ENCODE measurements at places on chromosomes 3 and 15.

- DNase-seq: no peak
Measured at GRCh38 chr3:138806376-138807080, 28.2 kb downstream of the PIK3CB start.

DNA sequence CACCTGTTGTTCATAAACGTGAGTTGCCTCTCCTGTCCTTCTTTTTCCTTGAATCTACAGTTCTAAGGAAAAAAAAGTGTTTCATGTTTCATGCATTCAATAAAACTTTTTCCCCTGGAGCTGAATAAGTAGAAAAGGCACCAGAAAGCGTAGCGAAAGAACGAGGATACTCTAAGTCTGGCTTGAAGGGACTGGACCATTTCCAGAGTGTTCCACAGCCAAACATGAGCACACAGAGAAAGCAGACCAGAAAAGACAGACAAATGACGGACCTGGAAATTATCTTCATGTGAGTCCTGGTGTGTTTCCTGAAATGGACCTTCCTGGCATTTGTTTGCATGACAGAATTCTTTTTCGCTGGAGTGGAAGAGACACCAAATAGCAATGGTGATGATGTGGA lies 204.7 kb downstream of the SV2B start:
- DNase-seq: no peak

GRCh38 chr3:41196499-41197410 lies 2.5 kb upstream of the CTNNB1 start:
- no peak for DNase-seq

DNA sequence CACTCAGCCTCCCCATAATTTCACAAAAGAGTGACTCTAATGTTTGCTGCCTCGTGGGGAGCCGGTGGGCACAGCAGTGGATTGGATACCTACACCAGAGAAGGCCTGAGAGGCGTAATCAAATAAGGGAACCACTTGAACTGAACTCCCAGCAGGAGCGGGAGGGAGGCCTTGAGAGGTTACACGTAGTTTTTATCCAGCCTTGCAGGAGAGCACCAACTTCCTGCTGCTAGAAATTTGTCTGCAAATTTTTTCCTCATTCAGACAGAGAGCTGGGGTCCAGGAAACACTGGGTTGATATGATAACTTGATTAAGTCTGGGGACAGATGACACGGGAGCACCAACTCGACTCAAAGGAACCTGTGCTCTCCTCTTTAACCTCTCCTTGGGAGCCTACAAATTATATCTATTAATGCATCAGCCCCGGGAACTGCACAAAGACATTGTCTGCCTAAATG lies 69.8 kb downstream of the HES1 start:
- peak; percentile 16 for DNase-seq

DNA sequence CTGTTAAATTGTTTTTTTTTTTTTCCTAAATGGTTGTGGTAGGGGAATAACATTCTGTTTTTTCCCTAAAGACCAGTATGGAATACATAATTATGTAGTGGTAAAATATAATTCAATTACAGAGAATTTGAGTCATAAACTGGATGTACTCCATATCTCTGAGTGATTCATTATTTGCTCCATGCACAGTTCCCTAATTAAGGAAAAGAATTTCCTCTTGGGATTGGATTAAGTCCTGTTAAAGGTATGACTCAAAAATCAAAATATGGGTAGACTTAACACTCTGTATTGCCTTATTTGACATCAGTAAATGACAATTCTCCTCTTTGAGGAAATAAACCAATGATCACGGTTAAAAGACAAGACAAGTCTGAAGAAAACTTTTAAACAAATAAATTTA lies 78.0 kb upstream of the KCNH8 start:
- DNase-seq: no peak

- no peak for DNase-seq
Measured at GRCh38 chr3:114427285-114428043, 133.6 kb downstream of the TIGIT start.

GRCh38 chr3:154240235-154240634 lies 84.1 kb downstream of the DHX36 start:
- no peak for DNase-seq

- no peak for DNase-seq
Measured at GRCh38 chr3:124615896-124616543, 114.2 kb upstream of the UMPS start.

DNA sequence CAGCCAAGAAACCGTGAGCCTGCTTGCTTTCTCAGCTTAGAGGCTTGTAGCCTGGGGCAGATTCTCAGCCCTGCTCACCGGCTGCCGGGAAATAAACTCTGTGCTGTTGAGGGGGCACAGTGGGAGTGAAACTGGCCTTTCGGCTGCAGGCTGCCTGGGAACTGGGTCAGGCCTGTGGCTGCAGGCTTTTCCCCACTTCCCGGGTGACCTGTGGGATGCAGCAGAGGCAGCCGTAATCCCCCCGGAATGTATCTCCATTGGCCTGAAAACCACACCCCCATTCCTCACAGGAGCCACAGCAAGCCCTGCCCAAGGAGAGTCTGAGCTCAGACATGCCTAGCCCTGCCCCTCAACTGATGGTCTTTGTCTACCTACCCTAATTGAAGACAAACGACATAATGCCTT lies 110.9 kb downstream of the STXBP5L start:
- DNase-seq: no peak

- no peak for DNase-seq
Measured at GRCh38 chr3:36926292-36926897, 18.5 kb downstream of the TRANK1 start.

- DNase-seq: no peak
Measured at GRCh38 chr15:66587020-66587419, 21.2 kb upstream of the LCTL start.

GRCh38 chr15:66720206-66721010 lies 18.4 kb downstream of the SMAD6 start:
- no peak for DNase-seq

- DNase-seq: peak; percentile 45
Measured at GRCh38 chr15:75349851-75350588, 3.2 kb downstream of the NEIL1 start.

GRCh38 chr3:12633108-12633507 lies 30.8 kb downstream of the RAF1 start:
- no peak for DNase-seq

- no peak for DNase-seq
Measured at GRCh38 chr3:101675709-101676215, 1.2 kb downstream of the ZBTB11 start.

DNA sequence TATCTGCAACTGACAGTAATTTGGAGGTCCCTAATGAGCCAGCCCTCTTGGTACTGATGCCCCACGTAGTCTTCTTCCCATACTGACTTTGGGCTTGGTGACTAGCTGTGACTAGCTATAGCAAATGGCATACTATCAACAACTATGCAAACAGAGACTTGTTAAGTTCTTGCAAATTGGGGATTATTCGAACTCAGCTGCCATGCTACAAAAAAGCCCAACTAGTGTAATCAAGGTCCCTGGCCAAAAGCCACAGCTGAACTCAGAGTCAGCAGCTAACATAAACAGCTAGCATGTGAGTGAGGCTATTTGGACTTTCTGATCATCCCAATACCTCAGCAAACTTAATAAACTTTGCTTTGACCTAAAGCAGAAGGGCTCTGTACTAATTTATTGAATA lies 121.2 kb upstream of the PLXND1 start:
- DNase-seq: no peak

- DNase-seq: no peak
Measured at GRCh38 chr15:33200903-33201302, 6.4 kb upstream of the FMN1 start.

GRCh38 chr3:124557-125179 lies 71.9 kb upstream of the CHL1 start:
- DNase-seq: no peak

DNA sequence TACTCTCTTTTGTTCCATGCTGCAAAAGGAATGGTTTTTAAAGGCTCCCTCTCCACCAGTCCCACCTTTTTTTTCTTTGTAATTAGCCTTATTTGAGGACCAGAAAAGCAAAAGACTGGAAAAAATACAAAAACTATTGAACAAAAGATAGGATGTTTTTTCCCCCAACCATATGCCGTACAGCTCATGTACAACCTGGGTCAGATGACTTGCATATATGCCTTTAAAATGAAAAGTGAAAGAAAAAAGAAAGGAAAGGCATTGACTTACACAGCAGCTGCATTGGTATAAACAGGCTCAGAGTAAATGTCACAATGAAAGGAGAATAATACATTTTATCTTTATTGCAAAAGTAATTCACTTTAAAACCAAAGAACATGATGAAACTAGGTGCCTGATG lies 69.5 kb upstream of the CMC1 start:
- DNase-seq: no peak

DNA sequence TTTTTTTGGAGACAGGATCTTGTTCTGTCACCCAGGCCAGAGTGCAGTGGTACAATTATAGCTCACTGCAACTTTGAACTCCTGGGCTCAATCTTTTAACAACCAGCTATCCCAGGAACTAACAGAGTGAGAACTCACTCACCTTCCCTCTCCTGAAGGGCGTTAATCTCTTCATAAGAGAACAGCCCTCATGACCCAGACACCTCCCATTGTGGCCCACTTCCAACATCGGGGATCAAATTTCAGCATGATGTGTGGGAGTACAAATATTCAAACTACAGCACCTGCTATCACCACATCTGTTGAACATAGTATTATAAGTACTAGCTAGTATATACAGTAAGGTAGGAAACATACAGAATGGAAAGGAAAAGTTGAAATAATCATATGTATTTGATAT lies 132.5 kb downstream of the DOCK3 start:
- no peak for DNase-seq

GRCh38 chr3:43366481-43366880 lies 80.1 kb downstream of the SNRK start:
- no peak for DNase-seq

DNA sequence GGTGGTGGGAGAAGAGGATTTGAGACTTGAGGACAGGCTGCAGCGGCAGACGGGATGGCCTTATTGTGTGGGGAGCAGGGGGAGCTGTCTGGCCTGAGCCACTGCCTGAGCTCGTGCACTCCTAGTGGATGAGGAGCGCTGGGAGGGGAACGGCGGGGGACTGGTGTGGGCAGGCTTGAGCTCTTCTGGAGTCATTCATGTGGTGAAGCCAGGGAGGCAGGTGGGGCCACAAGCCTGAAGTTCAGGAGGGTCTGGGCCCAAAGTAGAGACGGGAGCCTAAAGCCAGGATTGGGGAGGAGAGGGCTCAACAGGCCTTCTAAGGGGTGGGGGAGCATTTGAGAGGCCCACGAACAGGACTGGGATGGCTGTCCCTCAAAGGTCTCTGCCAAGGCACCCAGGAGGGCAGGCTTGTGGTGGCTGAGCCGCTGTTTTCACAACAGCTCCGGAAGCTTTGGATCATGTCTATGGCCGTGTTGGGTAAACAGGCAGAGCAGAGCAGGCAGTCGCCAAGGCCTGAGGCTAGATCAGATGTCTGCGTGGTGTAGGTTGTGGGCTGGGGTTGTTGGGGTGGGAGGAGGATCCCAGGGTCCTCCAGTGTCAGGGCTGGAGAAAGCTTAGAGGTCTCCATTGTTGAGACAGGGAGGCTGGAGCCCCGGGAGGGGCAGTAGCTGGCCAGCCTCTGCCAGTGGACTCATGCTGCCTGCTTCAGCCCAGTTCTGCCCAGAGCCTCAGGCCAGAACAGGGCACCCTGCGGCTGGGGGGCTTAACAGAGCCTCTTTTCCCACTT lies 8.2 kb downstream of the PRKCD start:
- DNase-seq: no peak

- DNase-seq: peak; percentile 41
Measured at GRCh38 chr3:45664578-45664977, 24.6 kb upstream of the SACM1L start.

DNA sequence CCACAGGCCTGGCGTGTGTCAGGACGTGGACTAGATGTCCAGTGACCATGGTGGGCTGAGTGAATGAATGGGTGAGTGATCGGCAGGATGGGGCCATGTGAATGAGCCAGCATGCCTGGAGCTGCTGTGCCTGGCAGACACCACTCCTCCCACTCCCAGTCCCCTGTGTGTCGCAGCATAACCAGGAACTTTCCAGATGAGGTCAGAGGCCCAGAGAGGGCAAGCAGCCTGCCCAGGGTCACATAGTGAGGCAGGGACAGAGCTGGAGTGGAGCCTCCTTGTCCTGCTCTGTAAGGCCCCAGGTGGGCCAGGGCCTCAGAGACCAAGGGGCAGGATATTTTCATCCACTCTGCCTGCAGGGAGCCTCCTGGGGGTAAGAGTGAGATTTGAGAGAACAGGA lies 6.4 kb downstream of the IQSEC1 start:
- DNase-seq: no peak

DNA sequence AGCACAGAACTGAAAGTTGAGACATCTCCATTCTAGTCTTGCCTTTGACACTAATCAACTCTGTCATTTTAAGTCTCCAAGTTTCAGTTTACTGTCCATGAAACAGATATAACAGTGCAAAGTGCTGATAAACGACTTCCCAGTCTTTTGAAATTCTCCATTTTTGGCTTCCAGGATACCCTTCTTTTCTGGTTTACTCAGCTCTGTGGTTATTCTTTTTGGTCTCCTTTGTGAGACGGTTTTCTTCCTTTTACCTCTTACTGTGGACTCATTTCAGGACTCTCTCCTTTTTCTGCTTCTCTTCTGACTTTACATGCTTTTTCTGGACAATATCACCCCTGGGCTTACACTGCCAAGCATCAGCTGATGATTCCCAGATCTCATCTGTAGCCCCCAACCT lies 18.9 kb downstream of the SST start:
- DNase-seq: no peak

- DNase-seq: no peak
Measured at GRCh38 chr15:48472756-48473155, 141.5 kb downstream of the DUT start.

DNA sequence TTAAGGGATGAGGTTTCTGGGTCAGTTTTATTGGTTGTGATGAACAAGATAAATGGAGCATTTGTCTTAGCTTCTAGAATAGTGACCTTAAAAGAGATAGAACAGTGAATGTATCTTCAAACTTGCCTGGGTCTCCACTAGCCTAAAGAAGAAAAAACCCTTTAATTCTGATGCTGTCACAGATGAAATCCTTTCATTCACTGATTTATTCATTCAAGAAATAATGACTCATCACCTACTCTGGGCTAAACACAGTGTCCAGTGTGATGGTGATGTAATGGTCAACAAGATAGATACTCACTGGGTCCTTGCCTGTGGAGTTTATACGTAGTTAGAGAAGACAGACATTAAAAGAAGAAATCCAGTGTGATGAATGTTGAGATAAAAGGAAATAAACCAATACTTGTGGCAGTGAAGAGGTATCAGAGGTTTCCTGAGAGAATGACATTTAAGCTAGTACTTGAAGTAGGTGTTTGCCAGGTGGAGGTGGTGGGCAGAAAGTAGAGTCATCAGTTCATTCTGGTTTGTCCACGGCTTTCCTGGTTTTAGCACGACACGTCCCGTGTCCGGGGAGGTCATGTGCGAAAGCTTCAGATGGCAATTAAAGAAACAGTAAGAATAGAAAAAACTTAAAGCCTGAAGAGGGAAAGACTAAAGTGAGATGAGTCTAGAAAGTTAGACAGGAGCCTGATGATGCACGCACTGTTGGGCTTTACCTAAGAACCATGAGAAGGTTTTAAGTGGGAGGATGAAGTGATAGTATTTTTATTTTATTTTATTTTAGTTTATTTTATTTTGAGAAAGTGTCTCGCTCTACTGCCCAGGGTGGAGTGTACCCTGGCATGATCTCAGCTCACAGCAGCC lies 18.5 kb downstream of the PAK2 start:
- no peak for DNase-seq

Data from stimulated activated CD4-positive, alpha-beta T cell treated with anti-CD3 and anti-CD28 coated beads, Interleukin-15, amount 100 ng/mL, for 1 hour (primary cell).